GM06990 (cell line): ENCODE measurements at places on chromosomes 4 and X.

DNA sequence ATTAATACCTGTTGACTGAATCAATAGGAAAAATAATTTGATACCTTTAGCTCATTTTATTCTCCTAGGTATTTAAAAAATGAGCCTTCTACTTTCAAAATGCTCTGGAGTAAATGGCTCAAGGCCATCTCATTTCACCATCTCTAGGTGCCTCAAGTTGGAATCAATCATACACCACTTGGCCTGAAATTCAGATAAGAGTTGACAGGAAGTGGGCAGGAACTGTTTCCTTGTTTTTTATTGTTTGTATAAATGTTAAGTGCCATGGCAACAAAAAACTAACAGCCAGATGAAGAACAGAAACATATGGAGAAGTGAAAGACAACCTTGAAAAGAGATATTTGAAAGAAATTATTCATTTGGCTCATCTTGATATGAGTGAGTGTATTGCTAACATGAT is 12.4 kb downstream of the LIMCH1 start:
- DNase-seq: no peak

DNA sequence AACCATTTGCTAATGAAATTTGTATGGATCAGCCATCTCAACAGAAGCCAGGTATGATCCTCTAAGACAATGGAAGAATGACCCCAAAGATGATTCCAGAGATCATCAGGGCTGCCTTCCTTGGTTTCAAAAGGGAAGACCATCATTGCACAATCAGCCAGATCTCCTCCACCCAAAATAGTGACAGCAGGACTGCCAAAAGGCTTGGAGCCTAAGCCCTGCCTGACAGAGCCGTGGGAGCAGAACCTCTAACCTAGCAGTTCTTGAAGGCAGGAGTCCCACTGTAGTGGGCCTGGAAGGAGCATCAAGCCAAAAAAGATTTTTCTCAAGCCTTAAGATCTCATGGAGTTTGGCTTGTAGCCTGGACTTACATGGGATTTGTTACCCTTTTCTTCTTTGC is 226.0 kb downstream of the RASL11B start:
- no peak for DNase-seq

DNA sequence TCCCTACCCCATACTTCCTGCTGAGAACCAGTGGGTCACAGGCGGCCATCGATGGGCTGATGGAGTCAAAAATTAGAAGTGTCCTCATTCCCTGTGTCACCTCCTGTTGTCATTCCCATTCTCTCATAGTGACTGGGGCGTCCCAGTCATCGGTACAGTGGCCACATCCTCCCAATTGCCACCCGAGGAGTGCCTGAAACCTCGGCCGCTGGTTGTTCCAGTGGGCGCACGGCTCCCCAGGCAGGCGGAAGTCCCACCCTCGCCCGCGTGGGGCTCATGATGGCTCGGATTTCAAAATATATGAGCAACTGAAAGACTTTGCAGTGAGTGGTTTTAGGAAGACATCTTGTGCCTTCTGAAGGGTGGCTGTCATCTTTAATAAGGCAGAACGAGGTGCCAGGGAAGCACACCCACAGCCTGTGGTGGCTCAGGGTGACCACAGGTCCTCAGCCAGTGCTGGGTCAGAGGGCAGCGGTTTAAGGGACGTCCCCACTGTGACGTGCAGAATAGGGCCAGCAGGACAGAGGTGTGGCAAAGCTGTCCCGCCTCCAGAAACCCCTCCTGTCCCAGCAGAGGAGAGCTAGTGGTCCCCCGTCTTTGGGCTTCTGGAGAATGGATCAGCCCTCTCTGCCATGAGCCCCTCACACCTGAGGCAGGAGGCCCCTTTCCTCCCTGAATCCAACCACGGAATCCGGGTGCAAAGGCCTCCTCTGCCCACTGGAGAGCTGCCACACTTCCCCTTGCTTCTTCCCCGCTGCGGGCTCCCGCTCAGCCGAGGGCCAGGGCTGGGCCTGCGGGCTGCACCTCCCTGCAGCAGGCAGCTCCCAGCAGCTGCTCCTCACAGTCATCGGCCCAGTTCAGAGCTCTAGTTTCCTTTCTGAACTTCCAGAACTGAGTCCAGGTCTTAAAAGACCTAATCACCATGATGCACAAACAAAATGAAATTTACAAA is 90.4 kb downstream of the ABLIM2 start:
- no peak for DNase-seq

- DNase-seq: no peak
Measured at GRCh38 chr4:9983211-9983610, 38.1 kb downstream of the SLC2A9 start.

DNA sequence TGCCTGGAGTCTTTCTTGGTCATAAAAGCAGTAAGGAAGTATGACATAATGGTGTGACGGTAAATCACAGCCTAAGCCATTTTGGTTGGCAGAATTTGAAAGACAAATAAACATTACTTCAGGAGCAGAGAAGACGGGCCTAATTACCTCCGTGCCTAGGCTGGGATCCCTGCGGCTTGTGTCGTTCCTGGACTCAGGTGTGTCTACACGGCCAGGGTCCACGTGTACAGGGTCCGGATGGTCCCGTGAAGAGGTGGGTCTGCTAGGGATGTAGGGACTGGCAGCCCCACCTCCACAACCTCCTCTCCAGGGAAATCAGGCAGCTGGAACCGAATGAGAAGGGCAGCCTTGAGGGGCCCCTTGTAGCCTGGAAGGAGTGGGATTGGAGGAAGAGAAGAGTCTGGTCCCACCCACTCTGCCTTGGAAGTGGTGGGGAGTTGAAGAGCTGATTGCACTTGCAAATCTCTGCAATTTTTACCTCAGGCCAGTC is 55.4 kb upstream of the PLAC1 start:
- DNase-seq: no peak

DNA sequence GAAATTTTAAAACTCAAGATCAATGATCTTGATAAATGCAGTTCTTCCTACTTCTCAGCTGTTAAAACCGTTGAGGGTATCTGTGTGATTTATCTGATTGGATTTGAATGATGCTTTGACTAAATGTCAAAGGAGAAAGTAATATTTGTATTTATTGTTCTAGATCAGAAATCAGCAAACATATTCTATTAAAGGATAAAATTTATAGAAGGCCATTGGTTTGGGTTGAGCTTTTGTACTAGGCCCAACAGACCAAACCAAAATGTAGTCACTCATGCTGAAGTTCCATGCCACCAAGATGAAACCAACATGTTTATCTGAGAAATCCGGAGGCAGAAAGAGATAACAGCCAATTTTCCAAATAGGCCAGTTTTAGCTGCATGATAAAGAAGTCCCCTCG is 64.5 kb upstream of the BMP2K start:
- no peak for DNase-seq

DNA sequence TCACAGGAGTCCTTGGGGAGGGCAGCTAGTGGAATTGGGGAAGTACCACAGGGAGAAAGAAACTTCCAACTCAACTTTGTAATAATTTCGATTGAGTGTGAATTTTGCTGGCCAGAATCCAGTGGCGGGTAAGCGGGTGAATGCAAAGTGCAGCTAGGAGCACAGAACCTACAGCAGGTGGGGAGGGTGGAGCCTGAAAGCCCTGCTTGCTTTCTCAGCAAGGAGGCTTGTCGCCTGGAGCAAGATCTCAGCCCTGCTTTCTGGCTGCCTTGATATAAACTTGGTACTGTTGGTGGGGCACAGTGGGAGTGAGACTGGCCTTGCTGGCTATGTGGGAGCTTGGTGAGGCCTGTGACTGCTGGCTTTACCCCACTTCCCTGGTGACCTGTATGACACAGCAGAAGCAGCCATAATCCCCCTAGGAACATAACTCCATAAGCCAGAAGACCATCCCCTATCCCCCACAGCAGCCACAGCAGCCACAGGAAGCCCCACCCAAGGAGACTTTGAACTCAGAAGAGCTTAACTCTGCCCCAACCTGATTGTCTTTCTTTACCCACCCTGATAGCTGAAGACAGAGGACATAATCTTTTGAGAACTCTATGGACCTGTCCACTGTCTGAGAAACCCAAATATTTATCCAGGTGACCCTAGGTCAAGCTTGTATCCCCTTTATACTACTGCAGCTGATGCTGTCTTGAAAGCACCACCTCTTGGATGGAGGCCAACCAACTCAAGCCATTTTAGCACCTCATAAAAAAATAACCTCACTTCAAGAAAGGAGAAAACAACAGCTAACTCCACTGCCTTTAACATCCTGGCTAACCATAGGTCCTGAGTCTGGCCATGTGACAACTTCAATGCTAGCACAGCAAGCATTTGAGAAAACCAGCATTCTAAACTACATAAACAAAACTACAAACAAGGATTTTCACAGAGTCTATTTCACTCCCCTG is 87.2 kb upstream of the PDE5A start:
- no peak for DNase-seq

- DNase-seq: no peak
Measured at GRCh38 chrX:133726642-133727041, 258.8 kb downstream of the GPC3 start.

DNA sequence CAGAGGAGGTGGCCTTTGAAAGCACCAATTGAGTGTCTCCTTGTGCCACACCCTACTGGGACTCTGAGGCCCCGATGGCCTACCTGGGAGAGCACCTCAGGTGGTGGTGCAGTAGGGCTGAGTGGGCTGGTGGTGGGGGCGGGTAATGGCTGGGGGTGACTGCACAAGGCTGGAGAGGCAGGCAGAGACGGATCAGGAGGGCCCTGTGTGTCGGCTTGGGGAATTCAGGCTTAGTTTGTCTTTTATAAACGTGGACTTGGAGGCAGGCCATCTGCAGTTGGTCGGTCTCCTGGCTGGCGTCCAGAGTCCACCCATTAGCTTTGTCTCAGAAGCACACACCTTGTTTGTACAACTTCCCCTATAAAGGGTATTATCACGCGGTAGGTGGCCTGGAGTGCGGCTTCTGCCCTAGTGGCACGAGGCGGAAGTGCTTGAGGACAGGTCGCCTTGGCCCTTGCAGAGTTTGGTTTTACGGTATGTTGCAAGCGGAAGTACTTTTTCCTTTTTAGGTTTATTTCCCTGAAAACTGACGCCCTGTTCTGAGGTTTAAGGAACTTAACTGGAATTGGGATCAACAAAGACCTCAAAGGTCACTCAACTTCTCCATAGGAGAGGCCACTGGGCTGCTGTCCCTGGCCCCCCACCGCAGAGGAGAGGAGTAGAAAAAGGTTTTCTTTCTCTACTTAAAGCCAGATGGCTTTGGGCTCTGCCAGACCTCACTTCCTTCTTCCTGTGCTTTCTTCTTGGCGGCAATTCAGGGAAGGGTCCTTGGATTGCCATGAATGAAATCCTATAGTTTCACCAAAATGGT is 8.0 kb downstream of the TBC1D14 start:
- DNase-seq: peak; percentile 47

DNA sequence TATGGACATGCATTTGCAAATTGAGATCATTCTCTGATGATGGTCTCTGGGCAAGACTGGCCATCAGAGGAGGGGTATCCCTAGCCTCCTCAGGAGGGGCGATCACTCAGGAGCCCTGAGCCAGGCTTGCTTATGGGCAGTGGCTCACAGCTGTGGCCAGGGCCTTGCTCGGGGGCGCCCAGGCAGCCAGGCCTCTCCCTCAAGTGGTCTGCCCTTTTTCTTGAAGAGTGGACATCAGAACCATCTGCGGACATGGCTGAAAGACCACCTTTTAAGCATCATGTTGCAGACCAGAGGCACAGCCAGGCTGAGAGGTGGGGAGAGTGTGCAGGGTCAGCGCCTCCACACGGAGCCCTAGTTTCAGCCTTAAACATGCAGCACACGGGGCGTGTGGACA is 106.7 kb upstream of the PSAPL1 start:
- DNase-seq: no peak

DNA sequence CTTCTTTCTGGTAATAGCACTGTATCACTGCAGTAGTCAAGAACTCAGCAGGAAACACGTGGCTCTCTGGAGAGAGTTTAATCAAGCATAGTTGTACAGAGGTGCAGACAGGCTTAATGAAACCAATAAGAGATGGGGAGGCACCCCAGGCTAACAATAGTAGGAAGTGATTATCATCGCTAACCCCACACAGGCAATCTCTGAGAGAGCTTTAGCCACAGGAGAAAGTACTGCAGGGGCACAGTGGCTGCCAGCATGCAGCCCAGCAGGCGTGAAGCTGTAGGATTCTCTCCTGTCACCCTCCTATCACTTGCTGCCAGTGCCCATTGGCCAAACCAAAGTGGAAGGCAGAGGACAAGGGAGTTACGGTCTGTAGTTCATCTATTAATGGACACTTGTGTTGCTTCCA is 450.0 kb upstream of the RASGEF1B start:
- DNase-seq: no peak

DNA sequence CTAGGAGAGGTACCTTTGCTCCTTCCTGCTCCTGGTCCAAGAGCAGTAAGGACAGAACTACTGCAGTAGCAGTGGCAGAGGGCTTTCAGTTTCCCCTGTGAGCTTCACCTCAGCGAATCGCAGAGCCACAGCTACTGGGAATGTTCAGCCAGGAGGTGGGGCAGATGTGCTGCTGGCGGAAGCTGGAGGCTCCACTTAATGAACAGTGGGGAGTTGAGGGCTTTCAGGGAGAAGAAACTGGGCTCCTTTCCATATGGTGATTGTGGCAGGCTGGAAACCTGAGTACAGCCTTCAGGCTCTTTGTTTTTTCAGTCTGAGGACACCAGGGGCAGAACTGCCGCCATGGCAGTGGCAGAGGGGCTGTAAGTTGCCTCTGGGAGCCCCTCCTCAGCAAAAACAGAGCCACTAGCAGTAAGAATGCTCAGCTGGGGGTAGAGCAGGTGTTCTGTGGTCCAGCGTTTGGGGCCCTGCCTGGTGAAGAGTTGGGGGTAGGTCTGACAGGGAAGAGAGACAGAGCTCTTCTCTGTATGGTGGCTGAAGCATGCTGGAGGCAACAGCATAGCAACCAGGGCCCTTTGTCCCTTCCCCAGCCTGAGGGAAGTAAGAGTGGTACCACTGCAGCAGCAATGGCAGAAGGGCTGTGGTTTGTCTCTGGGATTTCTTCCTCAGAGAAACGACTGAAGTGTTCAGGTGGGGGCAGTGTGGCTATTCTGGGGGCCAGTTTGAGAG is 106.0 kb upstream of the GRXCR1 start:
- no peak for DNase-seq

GRCh38 chrX:21158678-21159077 is 215.5 kb upstream of the CNKSR2 start:
- no peak for DNase-seq
